ENCODE measurements at places on chromosomes 7 and 10. TPM values are rescaled to one million over a fixed set of nuclear protein-coding genes. Genes with fewer than 3 reads are reported as not detected.

GRCh38 chr10:58740620-58741369, 228.1 kb downstream of the BICC1 start:
- no peaks in the 10 kb centered on the region for H3K4me1 ChIP-seq
- no peak overlapping the region for H3K4me3 ChIP-seq
- no peaks in the 10 kb centered on the region for H3K27me3 ChIP-seq
- no peak for DNase-seq
- no peaks in the 10 kb centered on the region for H3K36me3 ChIP-seq

GRCh38 chr7:135653340-135654080, 8.8 kb upstream of the STMP1 start:
- H3K27me3 ChIP-seq, result no peaks in the 10 kb centered on the region
- no peaks in the 10 kb centered on the region for H3K4me1 ChIP-seq
- H3K27ac ChIP-seq, result no peak overlapping the region
- DNase-seq, result no peak
- H3K36me3 ChIP-seq, result no peaks in the 10 kb centered on the region

- peaks cover 34% of the 10 kb centered on the region for H3K4me1 ChIP-seq
- no peaks in the 10 kb centered on the region for H3K27me3 ChIP-seq
- H3K4me3 ChIP-seq, result no peak overlapping the region
- no peaks in the 10 kb centered on the region for H3K36me3 ChIP-seq
Measured at GRCh38 chr7:152341914-152342236, 93.9 kb downstream of the KMT2C start.

ATOH7 gene
- not detected for polyA plus RNA-seq

DNA sequence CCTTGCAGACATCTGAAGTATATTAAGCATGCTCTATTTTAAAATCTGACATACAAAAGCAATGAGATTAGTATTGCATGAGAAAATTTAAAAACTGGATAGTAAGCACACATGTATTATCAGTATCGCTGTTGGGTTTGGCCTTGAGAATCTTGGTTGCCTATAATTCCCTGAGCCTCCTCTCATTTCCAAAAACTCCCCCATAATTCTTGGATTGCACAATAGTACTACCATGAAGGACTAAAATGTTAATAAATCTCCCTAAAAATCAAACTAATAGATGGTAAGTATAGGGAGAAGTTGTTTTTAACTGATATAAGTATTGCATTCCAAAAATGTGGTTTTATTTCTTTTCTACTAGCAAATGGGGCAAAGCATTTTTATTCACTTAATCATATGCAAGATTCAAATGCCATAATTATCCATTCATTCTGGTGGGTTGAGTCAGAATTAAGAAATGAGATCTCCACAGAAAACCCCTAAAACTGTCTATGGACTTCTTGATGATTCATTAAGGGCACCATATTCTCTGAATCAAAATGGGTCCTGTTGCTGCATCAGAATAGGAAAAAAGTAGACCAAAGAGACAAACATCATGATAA, 10.3 kb upstream of the VIM start:
- H3K36me3 ChIP-seq, result no peaks in the 10 kb centered on the region
- no peaks in the 10 kb centered on the region for H3K27me3 ChIP-seq
- H3K27ac ChIP-seq, result no peak overlapping the region
- no peak overlapping the region for H3K4me3 ChIP-seq

DNA sequence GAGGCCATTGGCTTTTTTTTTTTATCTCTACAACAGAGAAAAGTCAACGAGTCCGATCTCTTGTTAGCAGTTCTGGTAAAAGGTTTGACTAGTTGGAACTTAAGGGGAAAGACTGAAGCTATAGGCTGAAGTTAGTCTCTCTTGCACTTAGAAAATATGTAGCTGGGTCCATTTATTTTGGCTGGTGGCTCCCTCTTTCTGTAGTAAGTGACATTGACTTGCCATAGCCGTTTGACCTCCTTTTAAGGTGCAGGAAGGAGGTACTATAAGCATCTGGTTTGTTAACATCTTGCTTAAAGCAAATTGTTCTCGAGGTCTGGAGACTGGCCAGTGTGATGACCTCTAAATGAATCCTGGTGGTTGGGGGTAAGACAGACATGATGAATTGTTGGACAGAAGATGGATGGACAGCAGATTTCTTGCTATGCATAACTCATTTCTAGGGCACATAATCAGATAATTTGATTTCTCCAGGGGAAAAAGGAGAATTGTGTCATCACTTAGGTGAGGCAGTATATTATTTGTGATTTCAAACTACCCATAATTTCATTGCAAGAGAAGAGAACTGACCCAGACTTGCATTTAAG, 356.3 kb upstream of the GALNT17 start:
- H3K4me3 ChIP-seq, result no peak overlapping the region
- peaks cover 46% of the 10 kb centered on the region for H3K4me1 ChIP-seq
- DNase-seq, result peak; percentile 34
- H3K36me3 ChIP-seq, result no peaks in the 10 kb centered on the region
- peak overlapping the region; percentile 38 for H3K27ac ChIP-seq
- no peaks in the 10 kb centered on the region for H3K27me3 ChIP-seq

- H3K4me1 ChIP-seq, result no peaks in the 10 kb centered on the region
- no peak for DNase-seq
- no peaks in the 10 kb centered on the region for H3K27me3 ChIP-seq
- no peak overlapping the region for H3K27ac ChIP-seq
- H3K36me3 ChIP-seq, result no peaks in the 10 kb centered on the region
Measured at GRCh38 chr7:1691096-1691495, 21.0 kb downstream of the ELFN1 start.

AKR1C2 gene
- polyA plus RNA-seq, result not detected

CCT6A gene
- polyA plus RNA-seq, result 113 TPM

- H3K4me1 ChIP-seq, result peaks cover 5% of the 10 kb centered on the region
- H3K27me3 ChIP-seq, result no peaks in the 10 kb centered on the region
- H3K4me3 ChIP-seq, result no peak overlapping the region
- H3K36me3 ChIP-seq, result no peaks in the 10 kb centered on the region
- DNase-seq, result no peak
- H3K27ac ChIP-seq, result no peak overlapping the region
Measured at GRCh38 chr10:129042776-129043595, 424.1 kb upstream of the MGMT start.

GALNT11 gene
- 36.5 TPM for polyA plus RNA-seq

GRCh38 chr7:98281757-98282606, 496 bp downstream of the BRI3 start:
- H3K36me3 ChIP-seq, result no peaks in the 10 kb centered on the region
- DNase-seq, result no peak
- H3K27ac ChIP-seq, result peak overlapping the region; percentile 74
- H3K4me3 ChIP-seq, result peak overlapping the region; percentile 63
